ENCODE measurements at places on chromosomes 5 and 9. TPM values are rescaled to one million over a fixed set of nuclear protein-coding genes. Genes with fewer than 3 reads are reported as not detected.

TSSK1B gene
- 0.97 TPM for total RNA-seq

ZNF454 gene
- 1.9 TPM for total RNA-seq

AFF4 gene
- total RNA-seq: 47.8 TPM

ANKH gene
- total RNA-seq: 14.1 TPM

RHOBTB3 gene
- 101 TPM for total RNA-seq

PRSS3 gene
- 8.1 TPM for total RNA-seq

SLC4A9 gene
- not detected for total RNA-seq

ZNF462 gene
- total RNA-seq: 6.5 TPM

SLC34A1 gene
- not detected for total RNA-seq

FUT7 gene
- not detected for total RNA-seq

RELL2 gene
- total RNA-seq: 5.8 TPM

GRM6 gene
- total RNA-seq: not detected

MLANA gene
- total RNA-seq: not detected

SLC36A2 gene
- total RNA-seq: not detected

PCDHGA9 gene
- total RNA-seq: 1.4 TPM

VCAN gene
- 976 TPM for total RNA-seq

FBP1 gene
- not detected for total RNA-seq

MEGF10 gene
- not detected for total RNA-seq

IFNA13 gene
- not detected for total RNA-seq

INSL6 gene
- total RNA-seq: not detected

ZNF366 gene
- total RNA-seq: 0.49 TPM

PAEP gene
- total RNA-seq: not detected

SLC6A19 gene
- total RNA-seq: not detected

TAS2R1 gene
- total RNA-seq: not detected

LRRC19 gene
- total RNA-seq: not detected

NUTM2G gene
- not detected for total RNA-seq

MARCHF11 gene
- total RNA-seq: not detected

LIFR gene
- 38.2 TPM for total RNA-seq

SPATA31C1 gene
- not detected for total RNA-seq

AJM1 gene
- 2.7 TPM for total RNA-seq

GPX3 gene
- 15.9 TPM for total RNA-seq

FBLL1 gene
- total RNA-seq: 3.8 TPM

PTTG1 gene
- total RNA-seq: 54.4 TPM

NSG2 gene
- total RNA-seq: not detected

IGIP gene
- 5.8 TPM for total RNA-seq

All from cardiac atrium fibroblast (primary cell).